ENCODE measurements at places on chromosomes 16 and 17.
A peak's percentile ranks its signal among the peaks of the same experiment; 100 is the strongest.

- DNase-seq = peak; percentile 60
Observed at GRCh38 chr16:29816694-29817441, 916 bp downstream of the PAGR1 start.

DNA sequence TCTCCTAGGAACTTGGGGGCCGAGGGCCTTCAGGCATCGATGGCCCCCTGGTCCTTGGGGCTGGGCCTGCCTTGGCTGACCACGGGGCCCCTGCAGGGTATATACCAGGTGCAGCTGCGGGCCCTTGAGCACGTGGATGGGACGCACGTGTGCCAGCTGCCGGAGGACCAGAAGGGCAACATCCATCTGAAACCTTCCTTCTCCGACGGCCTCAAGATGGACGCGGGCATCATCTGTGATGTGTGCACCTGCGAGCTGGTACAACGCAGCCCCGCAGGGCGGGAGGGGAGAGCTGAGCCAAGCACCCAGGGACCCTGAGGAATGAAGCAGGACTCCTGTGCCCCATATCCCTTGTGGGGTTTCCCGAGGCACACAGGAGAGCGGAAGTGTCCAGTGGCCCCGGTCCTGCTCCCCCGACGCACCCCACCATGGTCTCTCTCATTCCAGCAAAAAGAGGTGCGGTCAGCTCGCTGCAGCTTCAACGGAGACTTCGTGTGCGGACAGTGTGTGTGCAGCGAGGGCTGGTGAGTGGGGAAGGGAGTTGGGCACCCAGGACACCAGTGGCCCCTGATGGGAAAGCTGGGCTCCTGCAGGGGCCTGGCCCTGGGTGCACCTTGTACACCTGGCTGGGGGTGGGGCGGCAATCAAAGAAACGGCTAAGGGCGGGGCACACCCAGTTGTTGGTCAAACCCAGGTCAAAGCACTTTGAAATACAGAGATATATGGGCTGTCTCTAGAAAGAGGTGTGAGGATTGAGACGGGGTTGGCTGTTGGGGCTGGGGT lies 10.6 kb downstream of the ITGB4 start:
- no peak for DNase-seq

DNA sequence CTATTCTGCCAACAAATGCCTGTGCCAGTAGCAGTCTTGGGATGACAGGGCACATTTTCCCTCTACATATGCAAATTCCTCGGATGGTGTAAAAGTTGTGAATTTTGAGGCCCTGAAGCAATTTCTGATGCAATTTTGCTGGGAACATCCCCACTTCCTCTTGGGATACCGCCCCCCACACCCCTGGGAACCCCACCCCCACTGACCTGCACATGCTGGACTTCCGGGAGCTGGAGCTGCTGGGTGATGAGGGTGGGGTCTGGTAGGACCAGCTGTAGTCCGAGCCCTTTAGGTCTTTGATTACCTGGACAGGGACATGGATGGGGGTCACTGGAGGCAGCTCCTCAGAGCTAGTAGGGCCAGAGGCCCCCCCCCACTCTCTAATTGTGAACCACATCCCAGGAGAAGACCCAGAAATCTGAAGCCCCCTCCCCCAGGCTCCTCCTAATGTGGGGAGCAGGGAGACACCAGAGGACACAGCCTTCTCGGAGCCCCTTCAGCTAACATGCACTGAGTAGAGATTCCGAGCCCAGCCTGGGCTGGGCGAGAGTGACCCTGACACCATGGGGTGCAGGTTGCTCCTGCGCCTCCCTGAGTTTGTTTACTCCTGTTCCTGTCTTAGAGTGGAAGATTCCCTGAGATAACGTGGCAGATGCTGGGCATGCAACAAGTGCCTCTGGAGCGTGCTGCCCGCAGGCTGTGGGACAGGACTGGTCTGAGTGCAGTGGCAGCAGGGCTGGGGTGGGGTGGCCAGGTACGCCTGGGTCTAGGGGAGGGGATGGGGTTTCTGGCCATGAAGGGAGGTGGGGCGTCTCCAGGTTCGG lies 9.0 kb downstream of the MTSS2 start:
- DNase-seq = no peak

DNA sequence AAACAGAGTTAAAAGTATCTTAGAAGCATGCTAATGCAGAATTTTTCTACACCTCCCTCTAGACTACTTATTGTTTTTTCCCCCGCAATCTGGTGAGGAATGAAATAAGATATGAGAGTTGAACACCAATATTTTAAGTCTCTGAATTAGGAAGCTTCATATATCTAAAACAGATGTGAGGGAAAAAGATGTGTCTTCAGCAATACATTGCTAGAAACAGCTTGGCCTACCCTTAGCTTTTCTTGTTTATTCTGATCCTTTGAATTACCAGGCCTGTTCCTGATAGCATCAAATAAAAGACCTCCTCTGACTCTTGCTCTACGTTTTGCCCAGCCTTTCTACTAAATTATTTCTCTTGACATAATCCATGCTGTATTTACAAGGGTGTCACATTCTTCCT lies 221.8 kb downstream of the CDH11 start:
- DNase-seq = no peak

GRCh38 chr16:7148606-7149005 lies 184.0 kb upstream of the RBFOX1 start:
- DNase-seq = no peak

- DNase-seq = no peak
Observed at GRCh38 chr16:23852794-23853562, 17.2 kb downstream of the PRKCB start.

DNA sequence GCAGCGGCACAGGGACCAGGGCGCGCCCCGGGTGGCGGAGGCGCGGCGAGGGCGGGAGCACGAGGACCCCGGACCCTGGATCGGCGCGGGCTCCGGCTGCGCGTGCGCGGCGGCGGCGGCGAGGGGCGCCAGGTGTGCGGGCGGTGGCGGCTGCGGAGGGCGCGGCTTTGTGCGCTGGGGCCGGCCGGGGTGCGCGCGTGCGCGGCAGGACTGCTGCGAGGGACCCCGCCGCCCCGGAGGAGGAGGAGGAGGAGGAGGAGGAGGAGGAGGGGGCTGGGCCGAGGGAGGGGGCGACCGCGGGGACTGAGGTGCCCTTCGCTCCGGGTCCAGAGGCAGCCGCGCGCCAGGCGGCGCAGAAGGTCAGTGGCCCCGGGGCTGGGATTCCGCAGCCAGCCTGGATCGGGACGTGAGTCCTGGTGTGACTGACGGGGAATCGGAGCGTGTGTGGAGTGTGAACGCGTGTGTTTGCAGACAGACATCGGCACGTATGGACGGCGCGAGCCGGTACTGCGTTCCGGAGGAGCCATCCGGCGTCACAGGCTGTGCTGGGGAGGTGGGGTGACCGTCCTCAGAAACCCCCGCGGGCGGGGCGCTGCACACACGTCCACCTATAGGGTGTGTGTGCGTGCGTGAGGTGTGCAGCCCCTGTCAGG lies 19.5 kb upstream of the RAP1GAP2 start:
- peak; percentile 89 for DNase-seq

- no peak for DNase-seq
Observed at GRCh38 chr16:4625560-4626159, 1.0 kb downstream of the MGRN1 start.

DNA sequence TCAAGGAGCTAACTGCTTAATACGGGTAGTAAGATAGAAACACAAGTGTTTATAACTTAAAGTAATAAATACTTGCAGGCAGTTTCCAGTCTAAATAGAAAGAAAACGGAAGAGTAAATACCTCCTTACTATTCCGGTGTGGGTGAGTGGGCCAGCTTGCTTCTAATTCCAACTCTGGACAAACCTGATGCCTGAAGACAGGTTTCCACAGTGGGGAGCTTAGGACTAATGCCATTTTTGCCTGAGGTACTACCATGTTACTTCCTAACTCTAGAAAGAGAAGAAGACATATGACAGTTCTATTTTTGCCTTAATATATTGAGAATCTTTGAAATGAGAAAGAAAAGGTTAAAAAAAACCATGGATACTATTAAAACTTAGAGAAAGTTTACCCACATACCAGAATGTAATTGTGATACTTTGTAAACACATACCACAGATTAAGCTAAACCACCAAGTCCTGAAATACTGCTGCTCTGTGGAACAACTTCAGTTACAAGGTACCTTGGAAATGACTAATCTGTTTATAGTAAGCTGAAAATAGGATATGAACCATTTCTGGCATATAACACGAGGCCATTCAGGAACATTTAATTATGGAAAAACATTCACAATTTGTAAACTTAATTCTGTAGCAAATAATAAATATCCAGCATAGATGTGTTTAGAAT lies 70.2 kb downstream of the ZZEF1 start:
- DNase-seq = no peak

GRCh38 chr17:43175213-43176118 lies 4.5 kb downstream of the NBR1 start:
- no peak for DNase-seq

Measured in D341Med (cell line).